G401 (cell line): ENCODE measurements at places on chromosomes 11 and 22. TPM values are rescaled to one million over a fixed set of nuclear protein-coding genes. Genes with fewer than 3 reads are reported as not detected.

CPSF7 gene
- total RNA-seq = 29.5 and 39.1 TPM in 2 replicates

GRCh38 chr11:11349870-11350337, 3.1 kb downstream of the CSNK2A3 start:
- peak; percentile 41 for DNase-seq

- no peak for DNase-seq
Measured at GRCh38 chr11:61951484-61952135, 1.5 kb downstream of the BEST1 start.

GAL3ST1 gene
- total RNA-seq = 3.9 TPM in 1 of 2 replicates, not detected in the other

- no peak for DNase-seq
Measured at GRCh38 chr11:1536065-1536843, 35.8 kb downstream of the DUSP8 start.

IL18 gene
- total RNA-seq = not detected in 2 replicates

PATE4 gene
- not detected in 2 replicates for total RNA-seq

TEX54 gene
- total RNA-seq = not detected in 2 replicates
